Fibroblast of skin of left biceps (primary cell): ENCODE measurements at places on chromosomes 7 and 10.

GRCh38 chr10:117165538-117166417 lies 27.7 kb upstream of the VAX1 start:
- DNase-seq: peak; percentile 2

GRCh38 chr10:90302758-90303481 lies 554.9 kb downstream of the HTR7 start:
- DNase-seq: no peak

GRCh38 chr10:6069081-6069931 lies 7.1 kb upstream of the IL2RA start:
- no peak for DNase-seq

DNA sequence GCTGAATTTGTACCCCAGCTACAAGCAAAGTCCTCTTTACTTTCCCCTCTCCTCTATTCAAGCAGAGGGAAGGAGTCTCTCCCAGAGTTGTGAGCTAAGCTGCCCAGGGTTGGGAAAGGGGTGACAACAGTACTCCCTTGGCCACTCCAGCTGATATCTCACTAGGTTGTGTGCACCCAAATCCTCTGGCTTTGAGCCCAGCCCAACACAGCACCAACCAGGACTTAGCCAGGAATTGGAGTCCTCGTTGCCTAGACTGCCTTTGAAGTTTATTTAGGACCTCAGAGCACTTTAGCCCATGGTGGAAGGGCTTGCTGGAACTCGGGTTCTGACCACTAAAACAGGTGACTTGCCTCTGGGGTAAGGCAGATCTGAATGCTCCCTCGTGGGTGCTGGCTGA lies 35.7 kb upstream of the DYNC1I1 start:
- DNase-seq: no peak

GRCh38 chr10:80188713-80189112 lies 16.6 kb downstream of the ANXA11 start:
- DNase-seq: no peak

- DNase-seq: peak; percentile 24
Measured at GRCh38 chr10:119428789-119429188, 113.7 kb downstream of the RGS10 start.

DNA sequence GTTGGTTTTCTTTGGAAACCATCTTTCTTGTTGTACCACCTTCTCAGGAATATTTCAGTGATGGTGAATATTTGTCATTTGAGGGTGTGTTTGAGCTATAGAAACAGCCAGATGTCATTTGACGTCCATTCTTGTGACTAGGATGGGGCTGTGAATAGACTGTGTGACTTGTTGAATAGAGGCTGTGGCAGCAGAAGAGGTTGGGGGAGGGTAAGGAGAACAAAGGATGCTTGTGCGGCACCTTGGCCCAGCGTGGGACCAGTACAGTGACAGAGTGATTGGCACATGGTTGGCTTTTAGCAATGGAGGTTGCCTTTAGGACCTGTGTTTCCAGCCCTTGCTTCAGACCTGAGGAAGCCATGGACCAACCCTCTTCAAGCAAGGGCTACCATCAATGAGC lies 11.3 kb downstream of the DMBT1 start:
- no peak for DNase-seq

GRCh38 chr10:116720668-116721546 lies 21.5 kb downstream of the HSPA12A start:
- no peak for DNase-seq

DNA sequence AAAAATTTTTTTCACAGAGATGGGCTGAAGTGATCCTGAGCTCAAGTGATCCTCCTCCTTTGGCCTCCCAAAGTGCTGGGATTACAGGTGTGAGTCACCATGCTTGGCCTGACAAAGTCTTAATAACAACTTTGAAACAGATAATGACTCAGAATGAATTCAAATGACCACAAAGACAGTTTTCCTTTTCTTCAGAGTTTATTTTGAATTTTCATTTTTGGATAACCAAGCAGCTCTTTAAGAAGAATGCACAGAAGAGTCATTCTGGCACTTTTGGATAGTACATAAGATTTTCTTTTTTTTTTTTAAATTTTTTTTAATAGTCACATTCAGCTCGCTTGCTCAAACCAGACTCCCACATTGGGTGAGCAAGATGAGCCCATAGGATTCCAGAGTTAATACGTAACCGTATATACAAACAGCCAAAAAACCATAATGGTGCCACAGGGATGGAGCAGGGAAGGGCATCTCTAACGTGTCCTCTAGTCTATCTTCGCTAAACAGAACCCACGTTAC lies 43.0 kb upstream of the NMT2 start:
- peak; percentile 47 for DNase-seq

DNA sequence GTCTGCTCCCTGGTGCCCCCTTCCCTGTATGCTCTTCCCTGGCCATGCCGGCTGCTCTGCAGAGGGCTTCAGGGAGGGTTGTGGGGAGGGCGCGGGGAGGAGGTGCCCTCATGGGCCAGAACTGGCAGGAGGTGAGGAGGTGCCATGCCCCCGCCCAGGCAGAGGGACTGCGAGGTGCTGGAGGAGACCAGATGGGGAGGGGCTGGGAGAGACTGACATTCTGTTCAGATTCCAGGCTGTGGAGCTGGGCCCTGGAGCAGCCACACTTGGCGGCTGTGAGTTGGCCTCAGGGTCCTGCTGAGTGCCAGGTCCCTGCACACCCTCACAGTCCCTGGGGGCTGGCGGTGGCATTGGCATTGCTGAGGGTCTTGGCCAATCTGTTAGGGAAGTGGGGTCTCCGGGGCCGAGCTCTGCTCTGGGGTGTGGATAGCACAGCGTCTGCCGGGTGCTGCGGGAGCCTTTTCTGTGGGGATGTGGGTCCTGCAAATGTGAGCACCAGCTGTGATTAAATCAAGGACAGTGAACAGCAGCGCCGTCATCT lies 25.4 kb downstream of the INPP5A start:
- DNase-seq: no peak

GRCh38 chr7:14275356-14275755 lies 285.9 kb upstream of the ETV1 start:
- no peak for DNase-seq

GRCh38 chr7:2017481-2017891 lies 215.3 kb downstream of the MAD1L1 start:
- DNase-seq: no peak

DNA sequence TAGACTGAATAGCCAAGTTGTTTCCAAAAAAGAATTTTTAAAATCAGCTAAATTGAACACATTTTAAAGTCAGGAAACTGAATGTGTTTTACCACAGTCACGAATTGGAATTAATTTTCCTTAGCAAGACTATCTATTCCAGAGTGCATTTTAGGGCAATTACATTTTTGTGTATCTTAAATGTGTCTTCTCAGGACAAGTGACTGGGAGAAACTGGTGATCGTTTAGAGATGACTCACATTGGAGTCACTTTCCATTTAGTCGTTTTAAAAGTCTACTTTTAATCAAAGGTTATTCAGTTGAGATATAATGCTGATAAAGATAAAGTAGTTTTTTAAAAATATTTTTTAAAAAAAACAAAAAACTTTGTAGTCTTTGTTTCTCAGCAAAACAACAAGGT lies 191.7 kb upstream of the SLC26A5 start:
- no peak for DNase-seq

- DNase-seq: no peak
Measured at GRCh38 chr7:125529249-125529648, 599.6 kb upstream of the POT1 start.

DNA sequence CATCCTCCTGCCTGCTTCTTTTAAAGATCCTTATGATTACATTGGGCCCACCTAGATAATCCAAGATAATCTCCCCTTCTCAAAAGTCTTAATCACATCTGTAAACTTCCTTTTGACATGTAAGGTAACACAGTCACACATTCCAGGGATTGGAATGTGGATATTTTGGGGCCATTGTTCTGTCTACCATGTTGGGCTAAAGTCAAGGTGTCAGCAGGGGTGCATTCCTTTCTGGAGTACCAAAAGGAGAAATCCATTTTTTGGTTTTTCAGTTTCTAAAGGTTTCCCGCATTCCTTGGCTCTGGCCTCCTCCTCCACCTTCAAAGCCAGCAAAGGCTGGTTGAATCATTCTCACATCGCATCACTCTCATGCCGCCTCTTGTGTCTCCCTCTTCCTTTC lies 197.6 kb upstream of the NFE2L3 start:
- DNase-seq: no peak

DNA sequence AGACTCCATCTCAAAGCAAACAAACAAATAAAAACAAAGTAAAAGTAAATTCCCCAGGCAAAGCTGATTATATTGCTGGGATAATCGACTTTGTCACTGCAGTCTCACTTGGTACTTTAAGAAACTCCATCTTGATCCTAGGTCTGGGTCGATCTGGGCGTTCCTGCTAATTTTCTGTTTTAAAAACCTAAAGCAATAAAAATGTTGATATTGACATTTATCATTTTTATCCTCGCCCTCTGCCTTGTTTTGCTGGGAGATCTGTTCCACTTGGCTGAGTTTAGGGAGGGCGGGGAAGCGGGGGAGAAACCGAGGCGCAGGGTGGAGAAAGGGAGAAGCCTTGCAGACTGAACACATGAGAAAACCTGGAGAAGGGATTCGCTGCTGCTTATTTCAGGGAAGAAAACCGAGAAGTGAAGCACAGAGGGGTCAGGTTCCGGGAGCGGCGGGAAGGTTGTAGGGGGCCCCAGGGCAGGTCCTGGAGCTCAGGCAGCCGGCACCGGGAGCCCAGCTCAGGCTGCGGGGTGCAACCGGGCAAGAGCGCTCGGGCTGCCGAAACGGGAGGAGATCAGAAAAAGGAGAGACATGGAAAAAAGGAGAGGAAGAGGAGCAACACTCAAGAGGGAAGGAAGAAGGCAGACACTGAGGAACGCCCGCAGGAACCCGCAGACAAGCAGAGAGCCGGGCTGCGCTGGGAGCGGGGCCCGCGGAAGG lies 27.3 kb upstream of the KMT2C start:
- peak; percentile 13 for DNase-seq

DNA sequence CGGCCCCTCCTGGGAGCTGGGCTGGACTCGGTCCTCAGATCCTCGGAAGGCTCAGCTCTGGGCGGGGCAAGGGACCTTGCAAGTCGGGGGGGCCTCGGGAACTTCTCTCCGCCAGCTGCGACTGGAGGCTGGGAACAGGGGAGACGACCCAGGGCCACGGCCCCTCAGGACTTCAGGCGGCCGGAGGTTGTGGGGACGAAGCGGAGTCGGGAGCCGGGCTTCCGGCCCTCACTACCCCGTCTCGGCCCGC lies 2.6 kb downstream of the ADIRF start:
- no peak for DNase-seq

DNA sequence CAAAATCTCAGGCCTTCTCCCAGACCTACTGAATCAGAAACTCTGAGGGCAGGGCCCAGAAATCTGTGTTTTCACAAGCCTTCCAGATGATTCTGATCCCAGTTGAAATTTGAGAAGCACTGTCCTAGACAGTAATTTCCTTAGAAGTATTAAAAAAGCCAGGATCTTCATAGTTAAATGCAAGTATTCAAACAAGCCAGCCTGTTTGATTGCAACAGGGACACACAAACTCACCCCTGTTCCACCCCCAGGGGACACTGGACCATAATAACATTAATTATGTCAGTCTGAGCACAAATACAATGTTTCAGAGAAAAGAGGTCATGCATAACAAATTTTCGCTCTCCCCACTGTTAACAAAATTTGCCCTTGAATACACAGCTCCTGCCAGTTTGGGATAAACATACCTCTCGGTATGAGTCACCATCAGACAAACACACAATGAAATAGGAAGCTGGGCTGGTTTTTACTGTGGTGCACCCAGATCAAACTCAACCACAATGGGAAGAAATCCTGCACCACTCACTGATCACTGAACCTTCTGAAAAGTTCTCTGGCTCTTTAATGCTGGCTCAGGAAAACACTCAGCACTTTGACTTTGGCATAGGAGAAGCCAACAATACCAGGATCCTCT lies 34.3 kb downstream of the ABLIM1 start:
- peak; percentile 39 for DNase-seq

DNA sequence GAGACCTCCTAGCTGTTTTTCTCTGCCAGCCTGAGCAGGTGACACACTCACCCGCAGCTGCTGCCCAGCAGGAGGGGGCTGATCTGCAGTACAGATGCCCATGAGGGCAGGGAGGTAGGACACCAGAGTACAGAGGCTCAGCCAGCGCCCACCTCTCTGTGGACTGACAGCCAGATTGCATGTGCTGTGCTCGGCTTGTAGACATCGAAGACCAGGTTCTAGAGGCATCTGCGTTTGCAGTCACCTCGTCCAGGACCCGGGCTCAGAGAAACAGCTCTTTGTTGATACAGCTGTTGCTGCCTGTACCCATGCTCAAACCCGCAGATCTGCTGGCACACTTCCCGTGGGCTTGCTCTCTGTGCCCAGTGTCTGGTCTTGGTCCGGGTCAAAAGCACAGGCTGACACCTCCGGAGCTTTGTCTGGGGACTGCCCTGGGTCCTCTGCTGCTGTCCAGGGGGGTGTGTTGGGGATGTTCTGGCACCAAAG lies 224.7 kb downstream of the GLRX3 start:
- DNase-seq: no peak

- DNase-seq: no peak
Measured at GRCh38 chr10:99548041-99548530, 15.3 kb downstream of the NKX2-3 start.

DNA sequence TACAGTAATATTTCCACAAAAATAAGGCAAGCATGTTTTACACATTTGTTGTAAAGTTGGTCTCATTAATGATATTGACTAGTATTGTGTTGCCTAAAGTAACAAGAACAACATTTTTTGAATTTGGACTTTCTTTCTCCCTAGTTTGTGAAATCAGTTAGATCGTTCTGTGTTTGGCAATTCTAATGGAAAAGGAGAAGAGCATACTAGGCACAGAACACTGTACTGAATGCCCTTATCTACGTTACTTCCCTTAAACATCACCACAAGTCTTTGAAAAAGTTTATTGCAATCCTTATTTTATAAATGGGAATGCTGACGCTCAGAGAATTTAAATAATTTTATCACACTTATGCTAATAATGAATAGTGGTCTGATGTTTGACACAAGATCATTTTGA lies 372.2 kb downstream of the EXOC4 start:
- DNase-seq: no peak

DNA sequence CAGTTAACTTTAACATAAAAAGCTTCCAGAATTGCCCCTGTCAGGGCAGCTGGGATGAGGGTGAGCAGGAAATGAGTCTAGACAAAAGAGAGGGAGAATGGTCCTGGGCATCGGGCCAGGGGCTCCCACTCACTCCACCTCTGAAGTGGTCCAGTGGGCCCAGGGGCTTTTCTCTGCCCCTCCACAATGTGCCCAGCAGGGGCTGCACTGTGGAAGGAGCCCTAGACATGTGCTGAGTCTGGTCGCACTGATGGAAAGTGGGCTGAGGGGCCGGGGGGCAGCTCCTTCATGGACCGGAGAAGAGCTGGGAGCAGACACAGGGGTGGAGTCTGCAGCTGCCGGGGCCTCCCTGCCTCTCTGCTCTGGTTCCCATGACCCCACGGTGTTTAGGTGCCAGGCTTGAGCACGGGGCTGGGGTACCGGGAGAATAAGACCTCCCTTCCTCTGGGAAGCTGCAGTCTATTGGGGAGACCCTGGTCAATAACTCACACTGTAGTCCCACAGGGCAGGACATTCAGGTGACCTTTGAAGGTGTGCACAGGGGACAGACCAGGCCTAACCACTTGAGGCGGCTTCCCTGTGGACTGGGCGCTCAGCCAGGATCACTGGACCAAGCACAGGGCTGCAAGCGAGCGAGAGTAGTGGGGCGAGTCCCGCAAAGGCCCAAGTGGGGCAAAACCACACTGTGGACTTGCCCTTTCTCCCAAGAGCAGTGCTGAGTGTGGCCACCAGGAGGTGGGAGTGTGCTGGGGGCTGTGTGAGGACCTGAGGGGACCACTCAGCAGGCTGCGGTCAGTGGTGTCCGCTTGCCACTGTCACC lies 6.1 kb downstream of the ADCY1 start:
- no peak for DNase-seq

- no peak for DNase-seq
Measured at GRCh38 chr7:148245381-148245780, 345.2 kb upstream of the C7orf33 start.

- no peak for DNase-seq
Measured at GRCh38 chr7:112140600-112140999, 65.6 kb downstream of the DOCK4 start.
